ENCODE measurements at places on chromosomes 11 and 22.

GRCh38 chr11:67056267-67057204, at the start of gene RHOD:
TSS of gene RHOD (plus strand) at chr11:67056847. CDS start at chr11:67056903, 56 bp downstream.
- no peak within 1 kb of the TSS for H3K27ac ChIP-seq
- H3K4me3 ChIP-seq: peak within 1 kb of the TSS; percentile 80
- no peaks in the 10 kb centered on the region for H3K4me1 ChIP-seq
- no peaks in the 10 kb centered on the region for H3K27me3 ChIP-seq
- H3K36me3 ChIP-seq: no peaks in the 10 kb centered on the region

DNA sequence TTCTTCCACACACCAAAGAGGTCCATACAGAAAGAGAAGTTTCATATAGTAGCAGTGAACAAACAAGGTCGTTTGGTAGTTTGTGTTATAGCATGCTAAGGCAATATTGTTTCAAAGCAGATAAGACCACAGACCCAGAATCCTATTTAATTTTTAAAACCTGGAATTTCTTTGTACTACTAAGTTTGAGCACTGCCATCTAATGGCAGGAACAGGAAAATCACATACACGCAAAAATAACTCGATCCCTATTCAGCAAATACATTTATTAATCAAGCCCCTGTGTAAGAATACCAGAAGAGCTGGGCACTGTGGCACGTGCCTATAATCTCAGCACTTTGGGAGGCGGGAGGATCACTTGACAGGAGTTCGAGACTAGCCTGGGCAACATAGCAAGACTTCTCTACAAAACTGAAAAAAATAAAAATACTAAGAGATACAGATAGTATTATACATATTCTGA, 2.9 kb upstream of the BTBD10 start:
- no peak for DNase-seq
- H3K36me3 ChIP-seq: no peaks in the 10 kb centered on the region
- H3K27ac ChIP-seq: no peak overlapping the region
- H3K27me3 ChIP-seq: no peaks in the 10 kb centered on the region
- no peak overlapping the region for H3K4me3 ChIP-seq

GRCh38 chr11:2267306-2267850, 3.0 kb downstream of the ASCL2 start:
- H3K4me1 ChIP-seq: no peaks in the 10 kb centered on the region
- no peak overlapping the region for H3K4me3 ChIP-seq
- H3K27ac ChIP-seq: no peak overlapping the region
- DNase-seq: no peak
- H3K27me3 ChIP-seq: peaks cover 28% of the 10 kb centered on the region
- no peaks in the 10 kb centered on the region for H3K36me3 ChIP-seq

- DNase-seq: no peak
- no peaks in the 10 kb centered on the region for H3K36me3 ChIP-seq
- H3K4me1 ChIP-seq: peaks cover 4% of the 10 kb centered on the region
- no peak overlapping the region for H3K27ac ChIP-seq
These were observed 35.0 kb downstream of the ZC3H12C start for GRCh38 chr11:110128161-110128560.

- no peaks in the 10 kb centered on the region for H3K27me3 ChIP-seq
- H3K27ac ChIP-seq: no peak overlapping the region
These were observed 12.5 kb upstream of the E2F8 start for GRCh38 chr11:19253153-19253745.

DNA sequence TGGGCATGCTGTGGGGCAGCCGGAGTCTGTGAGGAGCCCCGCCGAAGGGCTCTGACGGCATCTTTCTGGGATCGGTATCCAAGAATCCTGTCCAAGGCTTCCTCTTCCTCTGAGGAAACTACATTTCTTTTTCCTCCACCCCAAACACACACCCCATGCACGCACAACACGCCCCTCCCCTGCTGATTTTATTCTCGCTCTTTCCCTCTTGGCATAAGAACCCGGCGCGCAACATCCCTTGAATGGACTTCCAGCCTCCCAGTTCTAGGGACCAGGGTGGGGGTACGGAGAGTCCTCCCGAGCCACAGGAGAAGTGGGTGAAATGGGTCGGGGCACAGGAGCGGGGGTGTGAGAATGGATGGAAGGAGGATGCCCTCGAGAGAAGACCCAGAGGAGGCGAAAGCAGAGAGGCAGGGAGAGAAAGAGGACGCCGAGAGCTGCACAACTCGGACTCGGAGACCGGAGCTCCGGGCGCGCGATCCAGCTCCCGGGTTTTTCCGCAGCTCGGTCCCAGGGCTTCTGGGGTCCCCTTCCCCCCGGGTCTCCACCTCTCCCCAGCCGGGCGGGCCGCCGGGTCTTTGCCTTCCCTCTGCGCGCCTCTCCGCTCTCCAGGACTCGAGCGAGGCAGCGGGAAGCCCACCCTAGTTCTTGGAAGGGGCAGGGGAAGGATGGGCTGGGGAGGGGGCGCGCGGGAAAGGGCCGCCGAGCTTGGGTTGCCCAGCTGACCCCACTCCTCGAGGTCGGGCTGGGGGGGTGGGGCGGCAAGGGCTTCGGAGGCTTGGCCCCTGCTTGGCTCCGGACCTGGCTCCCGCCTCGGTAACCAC, 1.5 kb upstream of the LARGE1 start:
- no peaks in the 10 kb centered on the region for H3K36me3 ChIP-seq
- H3K4me1 ChIP-seq: peaks cover 7% of the 10 kb centered on the region
- no peaks in the 10 kb centered on the region for H3K27me3 ChIP-seq
- no peak overlapping the region for H3K27ac ChIP-seq
- DNase-seq: peak; percentile 88

GRCh38 chr11:26753723-26754504, 32.1 kb upstream of the SLC5A12 start:
- H3K4me3 ChIP-seq: no peak overlapping the region
- no peaks in the 10 kb centered on the region for H3K4me1 ChIP-seq
- DNase-seq: peak; percentile 30
- no peaks in the 10 kb centered on the region for H3K27me3 ChIP-seq
- H3K36me3 ChIP-seq: no peaks in the 10 kb centered on the region
- no peak overlapping the region for H3K27ac ChIP-seq

- no peak overlapping the region for H3K4me3 ChIP-seq
- no peak for DNase-seq
- H3K27me3 ChIP-seq: no peaks in the 10 kb centered on the region
- H3K27ac ChIP-seq: no peak overlapping the region
- H3K36me3 ChIP-seq: peaks cover 13% of the 10 kb centered on the region
These were observed 25.2 kb downstream of the PLAAT3 start for GRCh38 chr11:63589000-63589399.

DNA sequence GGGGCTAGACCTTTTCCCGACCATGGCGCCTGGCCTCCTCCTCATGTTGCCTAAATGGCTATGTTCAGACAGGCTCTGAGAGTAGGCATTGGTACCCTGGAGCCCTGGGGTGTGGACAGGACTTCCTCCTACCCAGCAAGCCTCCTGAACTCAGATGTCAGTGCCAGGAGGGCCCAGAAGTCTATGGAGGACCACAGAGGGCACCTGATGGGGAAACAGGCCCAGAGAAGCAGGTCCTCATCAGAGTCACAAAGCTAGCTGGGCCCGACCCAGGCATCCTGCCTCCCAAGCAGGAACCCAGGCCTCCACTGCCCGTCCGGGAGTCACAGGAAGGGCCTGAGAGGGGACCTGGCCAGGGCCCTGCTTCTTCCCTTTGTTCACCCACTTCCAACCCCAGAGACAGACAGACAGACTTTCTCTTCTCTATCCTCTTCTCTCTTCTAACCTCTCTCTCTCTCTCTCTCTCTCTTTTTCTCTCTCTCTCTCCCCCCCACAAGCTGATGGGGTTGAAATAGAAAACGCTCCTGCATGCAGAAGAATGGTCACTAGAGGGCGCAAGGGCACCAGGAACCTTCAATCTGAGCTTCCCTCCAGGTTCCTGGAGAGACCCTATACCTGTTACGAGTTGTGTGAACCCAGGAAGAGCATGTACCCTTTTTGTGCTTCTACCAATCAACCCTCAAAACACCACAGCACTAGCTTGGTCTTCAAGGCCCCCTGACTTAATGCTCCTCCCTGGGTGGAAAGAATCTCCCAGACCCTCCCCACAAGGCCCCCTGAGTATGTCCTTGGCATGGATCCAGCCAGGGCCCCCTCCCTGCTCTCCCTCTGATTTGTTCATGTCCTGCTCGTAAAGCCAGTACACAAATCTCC, 27.1 kb downstream of the ARAP1 start:
- no peak overlapping the region for H3K4me3 ChIP-seq
- no peak overlapping the region for H3K27ac ChIP-seq
- no peaks in the 10 kb centered on the region for H3K27me3 ChIP-seq
- no peaks in the 10 kb centered on the region for H3K4me1 ChIP-seq
- H3K36me3 ChIP-seq: peaks cover 6% of the 10 kb centered on the region

- no peaks in the 10 kb centered on the region for H3K4me1 ChIP-seq
- peak; percentile 88 for DNase-seq
- peak overlapping the region; percentile 6 for H3K27ac ChIP-seq
- H3K4me3 ChIP-seq: peak overlapping the region; percentile 52
- peaks cover 8% of the 10 kb centered on the region for H3K36me3 ChIP-seq
- no peaks in the 10 kb centered on the region for H3K27me3 ChIP-seq
These were observed 13.5 kb upstream of the B4GALNT4 start for GRCh38 chr11:355581-356458.

DNA sequence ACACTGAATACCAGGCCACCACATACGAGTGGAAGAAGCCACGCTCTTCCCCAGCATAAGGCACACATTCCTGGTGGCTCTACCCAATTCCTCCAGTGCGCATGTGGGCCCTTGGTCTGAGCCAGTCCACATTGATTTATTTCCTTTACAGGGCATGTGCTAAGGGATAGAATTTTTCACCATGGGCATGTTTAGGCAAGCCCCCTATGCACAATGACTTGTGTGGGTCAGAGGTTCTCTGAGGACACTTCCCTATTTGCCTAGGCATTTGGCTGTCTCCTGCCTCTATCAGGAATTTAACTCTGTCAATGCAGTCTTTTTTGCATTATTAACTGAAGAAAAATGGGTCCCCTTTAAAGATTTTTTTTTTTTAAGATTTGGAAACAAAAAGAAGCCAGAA, 718.1 kb downstream of the NTM start:
- H3K4me3 ChIP-seq: no peak overlapping the region
- no peaks in the 10 kb centered on the region for H3K4me1 ChIP-seq
- DNase-seq: no peak
- no peaks in the 10 kb centered on the region for H3K27me3 ChIP-seq
- peaks cover 31% of the 10 kb centered on the region for H3K36me3 ChIP-seq

DNA sequence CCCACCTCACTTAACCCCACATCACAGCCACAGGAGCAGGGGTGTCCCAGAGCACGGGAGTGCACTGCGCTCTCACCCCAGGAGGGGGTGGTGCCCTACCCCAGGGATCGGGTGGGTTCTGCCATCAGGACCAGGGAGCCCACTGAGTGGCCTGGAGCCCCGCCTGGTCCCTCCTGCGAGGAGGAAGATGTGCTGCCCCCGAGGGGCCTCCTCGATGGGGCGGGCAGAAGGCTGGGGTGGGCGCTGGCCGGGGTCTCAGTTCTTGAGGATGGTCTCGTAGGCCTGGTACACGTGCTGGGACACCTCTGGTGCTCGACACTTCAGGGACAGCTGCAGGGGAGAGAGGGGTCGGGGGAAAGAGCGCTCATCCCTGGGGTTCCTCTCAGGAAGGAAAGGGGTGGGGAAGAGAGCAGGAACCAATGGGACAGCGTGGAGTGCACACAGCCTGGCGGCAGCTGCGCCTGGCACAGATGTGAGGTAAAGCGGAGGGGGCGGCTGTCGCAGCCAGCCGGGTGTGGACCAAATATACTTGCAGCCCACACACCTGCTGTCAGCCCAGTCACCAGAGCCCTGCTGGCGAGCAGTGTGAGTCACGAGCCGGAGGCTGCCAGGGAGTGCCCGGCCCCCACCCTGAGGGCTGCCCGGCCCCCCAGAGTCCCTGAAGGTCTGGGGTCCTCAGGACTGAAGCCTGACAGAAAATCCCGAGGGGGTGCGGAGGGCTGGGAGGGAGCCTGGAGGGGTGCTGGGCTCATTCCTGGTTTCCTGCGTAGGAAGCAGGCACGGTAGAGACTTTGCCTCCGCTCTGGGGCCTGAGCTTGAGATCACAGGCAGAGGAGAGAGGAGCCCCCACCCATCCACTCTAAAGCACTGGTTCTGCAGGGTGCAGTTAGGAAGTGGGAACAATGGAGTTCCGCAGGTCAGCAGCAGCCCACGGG, 13.3 kb upstream of the RASL10A start:
- no peak overlapping the region for H3K4me3 ChIP-seq
- no peaks in the 10 kb centered on the region for H3K27me3 ChIP-seq
- H3K4me1 ChIP-seq: no peaks in the 10 kb centered on the region
- H3K36me3 ChIP-seq: peaks cover 27% of the 10 kb centered on the region

- H3K36me3 ChIP-seq: peaks cover 2% of the 10 kb centered on the region
- H3K27me3 ChIP-seq: no peaks in the 10 kb centered on the region
- no peak for DNase-seq
- H3K4me1 ChIP-seq: no peaks in the 10 kb centered on the region
- no peak overlapping the region for H3K4me3 ChIP-seq
These were observed 48.4 kb downstream of the CSTPP1 start for GRCh38 chr11:46984987-46985386.

DNA sequence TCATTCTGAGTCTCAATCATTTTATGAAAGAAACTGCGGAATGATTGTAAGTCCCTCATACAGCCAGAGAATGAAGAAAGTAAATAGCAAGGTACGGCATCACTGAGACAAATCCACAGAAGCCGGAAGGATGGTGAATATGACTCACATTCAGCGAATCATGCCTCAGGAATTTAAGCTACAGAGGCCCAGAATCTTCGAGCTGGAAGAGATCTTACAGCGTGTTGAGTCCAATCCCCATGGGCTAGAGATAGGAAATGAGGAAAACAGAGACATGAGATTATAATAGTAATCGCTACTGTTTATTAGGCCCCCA, 173.2 kb downstream of the KIF18A start:
- no peak for DNase-seq
- peaks cover 14% of the 10 kb centered on the region for H3K36me3 ChIP-seq
- no peak overlapping the region for H3K4me3 ChIP-seq
- no peak overlapping the region for H3K27ac ChIP-seq

- no peak for DNase-seq
- no peaks in the 10 kb centered on the region for H3K27me3 ChIP-seq
- H3K4me1 ChIP-seq: no peaks in the 10 kb centered on the region
These were observed 34.2 kb downstream of the MICAL2 start for GRCh38 chr11:12144330-12145174.

- H3K27me3 ChIP-seq: no peaks in the 10 kb centered on the region
- H3K36me3 ChIP-seq: no peaks in the 10 kb centered on the region
- H3K4me1 ChIP-seq: no peaks in the 10 kb centered on the region
These were observed 45.9 kb downstream of the TBX1 start for GRCh38 chr22:19806213-19807160.

DNA sequence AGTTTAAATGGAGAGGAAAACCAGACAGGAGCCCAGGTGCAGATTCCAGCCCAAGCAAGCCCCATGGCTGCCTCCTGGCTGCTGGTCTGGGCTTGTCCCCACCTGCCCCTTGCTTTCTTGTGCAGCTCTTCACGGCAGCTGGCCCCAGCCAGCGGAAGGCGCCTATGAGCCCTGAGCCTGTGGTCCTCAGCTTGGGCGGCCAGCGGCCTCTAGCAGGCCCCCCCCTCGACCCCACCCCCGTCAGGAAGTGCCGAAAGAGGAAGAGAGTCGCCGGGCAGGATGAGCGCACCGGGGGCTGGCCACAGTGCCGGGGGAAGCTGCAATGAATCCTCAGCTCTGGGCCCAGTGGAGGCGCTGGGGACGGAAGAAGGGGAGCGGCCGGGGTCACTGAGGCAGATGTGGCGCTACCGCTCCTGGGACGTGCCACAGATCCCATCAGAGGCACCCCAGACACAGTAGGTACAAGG, 2.1 kb upstream of the DGKZ start:
- peak; percentile 83 for DNase-seq
- no peak overlapping the region for H3K27ac ChIP-seq
- no peaks in the 10 kb centered on the region for H3K36me3 ChIP-seq
- no peaks in the 10 kb centered on the region for H3K27me3 ChIP-seq
- peaks cover 44% of the 10 kb centered on the region for H3K4me1 ChIP-seq

GRCh38 chr11:15890031-15890713, 466.2 kb downstream of the SOX6 start:
- no peak overlapping the region for H3K27ac ChIP-seq
- no peak for DNase-seq
- H3K4me3 ChIP-seq: no peak overlapping the region
- no peaks in the 10 kb centered on the region for H3K27me3 ChIP-seq
- H3K4me1 ChIP-seq: no peaks in the 10 kb centered on the region
- H3K36me3 ChIP-seq: no peaks in the 10 kb centered on the region

All from H9 (cell line).